ENCODE measurements at places on chromosomes 11 and 22.

- peak; percentile 80 for DNase-seq
Measured at GRCh38 chr11:35146074-35146521, 7.1 kb downstream of the CD44 start.

DNA sequence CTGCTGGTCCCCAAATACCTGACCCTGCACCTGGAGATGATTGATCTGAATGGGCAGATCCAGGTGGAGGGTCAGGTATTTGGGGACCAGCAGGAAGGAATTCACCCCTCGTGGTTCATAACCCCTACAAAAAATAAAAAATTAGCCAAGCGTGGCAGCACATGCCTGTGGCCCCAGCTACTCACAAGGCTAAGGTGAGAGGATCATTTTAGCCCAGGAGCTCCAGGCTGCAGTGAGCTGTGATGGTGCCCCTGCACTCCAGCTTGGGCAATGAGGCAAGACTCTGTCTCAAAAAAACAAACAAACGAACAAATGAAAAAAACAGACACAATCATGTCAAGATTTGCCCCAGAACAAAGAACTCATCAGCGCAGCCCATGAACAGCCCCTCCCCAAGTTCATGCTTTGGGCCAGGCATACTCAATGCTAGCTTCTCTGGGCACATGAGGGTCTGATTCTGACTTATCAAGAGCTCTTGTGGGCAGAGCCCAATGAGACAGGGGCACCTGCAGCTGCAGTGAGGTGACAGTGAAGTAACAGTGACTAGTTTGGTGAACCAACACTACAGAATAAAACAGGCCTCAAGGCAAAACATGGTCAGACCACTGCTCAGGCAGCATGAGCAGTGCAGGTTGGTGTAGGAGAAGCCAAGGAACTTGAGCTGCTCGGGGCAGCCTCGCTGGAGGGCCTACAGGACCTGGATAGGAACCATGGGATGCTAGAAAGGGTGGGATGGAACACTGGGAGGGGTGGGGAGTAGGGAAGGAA lies 10.2 kb upstream of the FCHSD2 start:
- no peak for DNase-seq

- no peak for DNase-seq
Measured at GRCh38 chr22:28072066-28072465, 153.0 kb upstream of the PITPNB start.

DNA sequence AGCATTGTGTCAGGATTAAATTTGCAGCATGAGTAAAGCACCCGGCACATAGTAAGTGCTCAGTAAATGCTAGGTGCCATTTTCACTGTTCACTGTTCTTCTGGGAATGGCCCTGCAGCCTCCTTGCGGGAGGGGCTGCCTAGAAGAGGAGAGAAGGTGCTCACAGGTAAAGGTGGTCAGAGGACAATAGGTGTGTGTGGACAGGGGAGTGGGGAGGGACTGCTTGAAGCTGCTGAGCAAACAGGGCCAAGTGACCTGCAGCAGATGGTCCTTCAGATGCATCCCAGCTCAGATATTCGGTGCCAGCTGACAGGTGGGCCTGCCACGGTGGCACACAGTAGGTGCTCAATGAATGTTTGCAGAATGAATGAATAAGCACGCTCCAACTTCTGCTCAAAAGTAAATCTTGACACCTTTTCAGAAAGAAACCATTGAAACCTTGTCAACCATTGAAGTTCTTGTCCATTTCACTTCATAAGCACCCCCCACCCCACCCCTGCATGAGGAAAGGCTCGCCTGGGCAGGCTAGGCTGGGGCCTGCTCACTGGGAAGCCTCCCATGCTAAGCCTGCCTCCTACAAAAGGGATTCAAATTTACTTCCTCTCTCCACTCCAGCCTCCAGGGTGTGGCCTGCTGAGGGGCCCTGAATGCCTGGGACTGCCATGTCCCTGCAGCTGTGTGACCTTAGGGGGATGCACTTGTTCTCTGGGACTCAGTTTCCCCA lies 1.6 kb downstream of the KIAA0930 start:
- DNase-seq: no peak

DNA sequence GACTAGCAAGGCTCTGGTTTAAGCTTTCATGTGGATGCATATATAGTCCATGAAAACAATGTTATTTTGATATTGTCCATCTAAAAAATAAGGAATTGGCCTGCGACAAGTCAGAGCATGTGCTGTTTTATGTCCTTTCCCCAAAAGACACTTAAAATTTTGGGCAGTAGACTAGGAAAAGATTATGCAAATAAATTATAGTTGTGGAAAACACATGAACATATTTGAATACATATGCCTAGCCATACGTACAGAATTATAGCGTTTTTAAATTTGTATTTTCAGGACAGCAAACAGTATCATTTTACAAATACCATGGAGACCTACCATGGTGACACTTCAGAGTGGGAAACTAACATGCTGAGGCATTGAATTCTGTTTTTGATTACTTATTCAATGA lies 113.8 kb upstream of the SLC5A12 start:
- DNase-seq: no peak

DNA sequence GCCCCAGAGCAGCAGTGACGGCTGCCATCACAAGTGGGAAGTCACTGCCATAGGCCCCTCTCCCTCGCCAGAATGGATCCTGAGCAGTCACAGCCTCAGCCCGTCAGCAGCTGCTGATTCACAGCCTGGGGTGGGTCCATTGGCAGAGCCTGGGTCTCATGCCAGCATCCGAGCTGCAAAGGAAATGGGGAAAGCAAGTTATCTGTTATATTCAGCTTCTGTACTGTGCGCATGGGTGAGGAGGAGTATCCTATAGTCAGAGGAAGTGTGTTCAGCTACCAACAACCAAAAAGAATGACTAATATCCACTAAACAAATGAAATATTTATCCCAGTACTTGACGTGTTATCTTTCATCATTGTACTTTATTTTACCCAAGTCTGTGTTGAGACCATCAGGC lies 119.7 kb downstream of the RCN1 start:
- no peak for DNase-seq

- no peak for DNase-seq
Measured at GRCh38 chr11:10072142-10072541, 221.9 kb downstream of the SBF2 start.

DNA sequence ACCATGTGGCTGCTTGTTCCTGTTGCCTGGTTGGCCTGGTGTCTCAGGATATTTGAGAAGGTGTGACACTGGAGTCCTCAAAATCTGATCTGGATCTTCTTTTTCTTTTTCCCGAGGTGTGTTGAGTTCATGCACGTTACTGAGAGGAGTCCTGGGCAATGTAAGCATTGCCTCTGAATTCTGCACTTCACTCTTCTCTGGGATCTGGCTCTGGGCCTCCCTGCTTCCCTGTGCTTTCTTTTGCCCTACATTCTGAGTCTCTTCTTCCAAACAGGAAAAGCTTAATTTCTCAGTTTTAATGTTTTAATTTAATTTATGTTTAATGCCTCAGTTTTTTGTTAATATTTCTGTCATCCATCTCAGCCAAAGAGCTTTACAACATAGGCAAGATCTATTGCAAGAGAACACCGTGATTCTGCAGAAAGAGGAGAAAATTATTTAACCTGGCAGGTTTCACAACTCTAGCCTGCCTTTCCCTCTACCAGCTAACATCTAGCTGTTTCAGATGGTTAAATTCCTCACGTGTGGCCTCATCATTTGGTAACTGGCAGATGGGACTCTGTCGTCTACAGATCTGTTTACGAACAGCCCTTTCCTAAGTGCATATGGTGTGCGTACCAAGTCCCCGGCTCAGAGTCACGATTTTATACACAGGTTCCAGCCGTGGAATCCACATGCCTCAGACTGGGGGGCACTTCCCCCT lies 24.7 kb downstream of the LDLRAD3 start:
- DNase-seq: no peak

GRCh38 chr11:31408201-31408600 lies 38.5 kb downstream of the DNAJC24 start:
- DNase-seq: no peak

DNA sequence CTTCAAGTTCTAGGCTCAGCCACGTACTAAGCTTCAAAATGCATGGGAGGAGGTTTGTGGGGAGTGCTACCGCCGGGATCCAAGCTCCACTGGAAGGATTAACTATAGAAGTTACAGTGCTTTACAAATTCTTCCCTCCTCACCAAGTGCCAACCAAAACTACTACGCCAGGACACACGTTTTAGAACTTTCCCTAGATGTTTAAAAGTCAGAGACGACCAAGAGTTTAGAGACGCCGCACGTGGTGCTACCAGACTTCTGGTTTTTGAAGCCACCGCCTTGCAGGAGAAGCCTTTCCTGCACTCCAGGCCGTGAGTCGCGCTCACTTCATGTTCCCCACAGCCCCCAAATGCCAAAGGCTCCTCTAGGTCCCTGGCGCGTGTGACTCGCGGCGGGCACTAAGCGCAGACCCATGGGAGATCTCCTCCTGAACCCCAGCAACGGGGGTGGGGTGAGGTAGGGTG lies 734 bp downstream of the SNU13 start:
- no peak for DNase-seq

Data from stimulated activated CD4-positive, alpha-beta T cell treated with anti-CD3 and anti-CD28 coated beads, Interleukin-1b, Interleukin-23, amount 100 ng/mL, for 24 hours (primary cell).